ENCODE measurements at places on chromosomes 5 and 9.

GRCh38 chr9:38026840-38027527 is 42.0 kb downstream of the SHB start:
- DNase-seq: no peak

- DNase-seq: no peak
Measured at GRCh38 chr5:158709279-158709678, 390.4 kb downstream of the EBF1 start.

DNA sequence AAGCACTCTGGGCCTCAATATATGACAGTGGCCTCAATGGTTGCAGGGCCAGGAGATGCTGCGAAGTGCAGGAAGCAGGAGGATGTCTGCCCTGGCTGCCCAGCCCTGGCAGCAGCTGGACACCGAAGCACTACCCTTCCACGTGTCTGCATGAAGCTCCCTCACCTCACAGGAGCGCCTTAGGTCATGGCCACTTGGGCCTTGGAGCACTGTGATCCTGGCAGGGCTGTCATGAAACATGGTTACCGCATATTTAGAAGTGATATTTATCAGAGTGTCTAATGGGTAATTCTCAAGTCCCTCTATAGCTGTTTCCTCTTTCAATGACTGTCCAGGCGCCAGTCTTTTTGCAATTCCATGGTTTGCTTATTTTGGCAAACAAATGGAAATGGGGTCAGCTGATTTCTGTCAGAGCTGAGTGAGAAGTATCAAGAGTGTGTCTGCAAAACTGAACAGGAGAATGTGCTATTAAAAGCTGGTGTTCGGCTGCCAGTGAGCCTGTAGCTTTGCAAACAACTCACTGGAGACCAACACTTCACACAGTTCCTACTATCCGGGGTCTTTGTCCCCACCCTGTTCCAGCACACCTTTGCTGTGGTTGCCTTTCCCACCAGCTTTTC is 285.9 kb downstream of the KIF4B start:
- no peak for DNase-seq

DNA sequence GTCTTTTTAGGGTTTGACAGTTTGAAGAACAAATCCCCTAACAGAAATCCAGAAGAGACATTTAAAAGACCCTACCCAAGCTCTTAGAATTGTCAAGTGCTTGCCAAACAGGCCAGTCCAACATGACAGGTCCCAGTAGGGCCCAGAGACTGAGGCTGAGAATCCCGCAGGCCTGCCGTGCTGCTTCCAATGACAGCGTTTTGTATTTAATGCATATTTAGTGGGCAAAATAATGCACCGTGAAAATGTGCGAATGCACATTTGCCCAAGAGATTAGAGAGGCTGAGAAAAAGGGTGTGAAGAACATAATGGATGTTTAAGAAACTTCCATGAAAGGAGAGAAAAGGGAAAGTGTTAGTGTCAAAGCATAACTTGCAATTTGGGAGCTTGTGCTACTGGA is 57.6 kb downstream of the CD180 start:
- DNase-seq: no peak

DNA sequence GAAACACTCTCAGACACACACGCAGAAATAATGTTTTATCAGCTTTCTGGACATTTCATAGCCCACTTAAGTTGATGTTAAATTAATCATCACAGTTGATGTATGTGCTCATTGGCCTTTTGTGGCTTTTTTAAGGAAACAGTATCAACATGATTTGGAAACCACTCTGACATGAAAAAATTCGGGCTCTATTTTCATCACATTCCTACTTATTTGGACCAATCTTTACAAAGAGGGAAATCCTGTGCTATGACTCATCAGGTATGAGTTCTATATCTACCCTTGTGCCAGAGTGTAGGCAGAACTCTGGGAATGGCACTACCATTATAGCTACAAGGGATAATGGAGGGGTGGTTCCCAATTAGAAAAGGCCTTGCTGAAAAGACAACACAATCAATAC is 388.4 kb upstream of the PTGER4 start:
- no peak for DNase-seq

DNA sequence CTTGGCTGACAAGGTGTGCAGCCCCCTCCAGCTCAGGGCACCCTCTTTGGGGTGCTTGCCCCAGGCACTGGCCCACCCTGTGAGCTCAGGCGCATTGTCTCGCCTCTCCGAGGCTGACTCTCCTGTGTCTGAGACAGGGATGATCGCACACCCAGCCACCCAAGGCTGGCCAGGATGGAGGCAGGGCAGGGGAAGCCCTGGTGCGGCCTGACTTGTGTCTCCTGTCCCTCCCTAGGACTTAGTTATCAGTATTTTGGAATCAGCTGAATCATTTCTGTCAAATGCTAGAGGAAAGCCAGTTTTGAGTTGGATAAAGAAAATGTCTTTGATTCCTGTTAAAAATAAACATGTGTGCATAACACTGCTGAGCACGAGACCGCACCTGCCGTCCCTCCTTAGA is 2.5 kb upstream of the DBH start:
- DNase-seq: no peak

DNA sequence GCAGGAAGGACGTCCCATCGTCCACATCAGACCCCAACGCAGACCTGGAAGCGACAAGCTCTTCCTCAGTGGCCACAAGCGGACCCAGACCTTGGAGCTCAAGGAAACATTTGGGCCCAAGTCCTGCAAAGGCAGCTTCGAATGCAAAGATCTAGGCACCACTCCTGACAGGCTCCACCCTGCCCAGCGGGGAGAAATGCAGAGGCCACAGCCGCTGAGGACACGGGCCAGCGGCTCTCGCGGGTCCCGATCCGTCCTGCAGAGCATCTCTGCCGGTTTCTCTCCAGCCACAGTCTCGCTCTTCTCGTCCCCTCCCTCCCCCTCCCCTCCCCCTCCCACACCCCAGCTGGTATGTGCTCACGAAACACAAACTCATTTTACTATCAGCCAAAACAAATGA is 4.9 kb downstream of the SOHLH1 start:
- DNase-seq: no peak

GRCh38 chr5:132747616-132748440 is 602 bp downstream of the CCNI2 start:
- DNase-seq: peak; percentile 67

GRCh38 chr5:63563008-63563917 is 399.0 kb downstream of the HTR1A start:
- DNase-seq: no peak

- DNase-seq: no peak
Measured at GRCh38 chr5:135895474-135896006, at the start of gene IL9. Gene IL9 (minus strand): TSS chr5:135895841. CDS start chr5:135895816, 25 bp downstream.

DNA sequence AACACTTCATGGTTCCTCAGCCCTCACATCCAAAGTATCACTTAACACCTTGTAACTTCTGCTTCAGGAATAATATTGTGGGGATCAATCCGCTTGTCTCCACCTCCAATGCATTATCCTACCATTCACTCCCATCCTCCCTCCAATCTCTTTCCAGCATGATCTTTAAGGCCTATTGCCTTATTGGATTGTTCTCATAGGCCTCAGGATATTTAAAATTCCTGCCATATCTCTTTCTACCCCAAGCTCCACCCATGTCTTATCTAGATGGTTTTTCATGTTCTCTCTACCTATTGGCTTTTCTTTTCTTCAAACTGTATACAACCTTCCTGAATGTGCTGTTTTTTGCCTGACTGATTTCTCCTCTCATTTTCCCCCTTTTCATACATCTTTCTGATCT is 7.2 kb downstream of the KDM4C start:
- DNase-seq: no peak

DNA sequence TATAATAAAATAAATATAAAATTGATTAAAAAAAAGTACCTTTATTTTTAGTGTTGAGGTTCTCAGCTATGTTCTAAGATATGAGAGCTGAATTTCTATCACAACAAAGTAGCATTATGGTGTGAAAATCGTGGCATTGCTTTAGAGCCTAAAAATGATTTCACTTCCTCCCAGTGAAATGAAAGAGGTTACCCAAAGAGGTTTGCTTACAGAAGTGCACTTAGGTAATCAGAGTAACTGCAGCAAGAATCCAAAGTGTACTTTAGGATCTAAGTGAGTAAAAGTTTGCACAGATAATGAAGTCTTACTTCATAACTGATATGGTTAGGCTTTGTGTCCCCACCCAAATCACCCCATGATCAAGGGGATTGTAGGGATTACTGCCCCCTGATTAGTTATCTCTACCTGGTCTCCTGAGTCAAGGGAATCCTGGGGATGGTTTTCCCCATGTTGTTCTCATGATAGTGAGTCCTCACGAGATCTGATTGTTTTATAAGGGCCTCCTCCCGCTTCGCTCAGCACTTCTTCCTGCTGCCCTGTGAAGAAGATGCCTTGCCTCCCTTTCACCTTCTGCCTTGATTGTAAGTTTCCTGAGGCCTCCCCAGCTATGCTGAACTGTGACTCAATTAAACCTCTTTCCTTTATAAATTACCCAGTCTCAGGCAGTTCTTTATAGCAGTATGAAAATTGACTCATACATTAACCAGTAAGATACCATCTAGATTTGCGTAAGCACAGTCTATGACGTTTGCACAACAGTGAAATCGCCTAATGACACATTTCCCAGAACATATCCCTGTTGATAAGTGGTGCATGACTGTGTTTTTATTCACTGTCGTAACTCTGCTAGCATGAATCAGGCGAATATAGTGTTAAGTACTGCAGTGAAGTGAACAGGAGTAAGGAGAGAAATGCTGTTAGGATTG is 40.3 kb upstream of the LRRC70 start:
- DNase-seq: no peak

DNA sequence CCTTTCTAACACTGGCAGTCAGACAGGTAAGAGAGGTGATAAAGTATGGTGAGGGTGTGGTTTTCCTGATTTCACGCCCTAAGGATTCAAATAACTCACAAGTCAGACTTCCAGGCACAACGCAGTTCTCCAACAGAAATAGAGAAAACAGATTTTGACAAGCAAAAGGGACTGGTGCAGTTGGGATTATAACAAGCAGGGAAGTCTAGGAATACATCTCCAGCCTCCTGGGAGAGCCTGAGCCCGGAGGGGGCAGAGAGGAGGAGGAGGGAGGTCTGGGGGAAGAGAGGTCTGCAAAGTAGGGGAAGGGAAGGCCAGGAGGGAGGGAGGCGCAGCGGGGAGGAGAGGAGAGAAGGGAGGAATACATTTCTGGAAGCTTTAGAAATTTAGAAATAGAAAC is 1.6 kb downstream of the CMBL start:
- DNase-seq: no peak

DNA sequence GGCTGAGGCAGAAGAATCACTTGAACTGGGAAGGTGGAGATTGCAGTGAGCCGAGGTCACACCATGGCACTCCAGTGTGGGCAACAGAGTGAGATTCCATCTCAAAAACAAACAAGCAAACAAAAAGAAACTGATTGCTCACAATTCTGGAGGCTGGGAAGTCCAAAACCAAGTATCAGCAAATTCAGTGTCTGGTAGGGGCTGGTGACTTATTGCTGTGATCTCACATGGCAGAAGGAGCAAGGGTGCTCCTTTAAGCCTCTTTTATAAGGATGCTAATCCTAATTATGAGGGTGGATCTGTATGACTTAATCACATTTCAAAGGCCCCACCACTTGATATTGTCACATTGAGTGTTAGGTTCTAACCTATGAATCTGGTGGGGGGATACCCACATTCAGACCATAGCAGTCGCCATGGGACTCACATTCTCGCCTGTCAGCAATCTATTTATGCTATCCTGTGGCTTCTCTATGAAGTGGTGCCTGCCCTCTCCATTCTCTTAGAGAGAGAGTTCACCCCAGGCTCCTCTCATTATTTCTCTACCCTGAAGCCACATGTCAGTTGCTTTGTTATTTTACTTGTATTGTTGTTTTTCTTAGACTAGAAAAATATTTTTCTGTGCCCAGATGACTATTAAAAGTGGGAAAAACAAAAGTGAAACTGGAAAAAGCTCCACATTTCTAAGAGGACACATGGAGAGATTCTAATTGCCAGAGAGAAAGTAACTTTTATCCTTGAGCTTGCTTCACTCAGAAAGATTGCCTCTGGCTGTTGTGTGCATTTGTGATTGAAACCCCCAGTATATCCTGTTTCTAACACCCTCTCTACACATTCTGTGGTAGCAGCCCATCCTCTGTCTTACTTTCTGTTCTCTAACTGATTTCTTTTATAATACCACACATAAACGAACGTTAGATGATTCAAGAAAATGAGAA is 18.8 kb upstream of the PRLR start:
- DNase-seq: no peak

- DNase-seq: no peak
Measured at GRCh38 chr5:113371721-113372196, 63.0 kb downstream of the TSSK1B start.

DNA sequence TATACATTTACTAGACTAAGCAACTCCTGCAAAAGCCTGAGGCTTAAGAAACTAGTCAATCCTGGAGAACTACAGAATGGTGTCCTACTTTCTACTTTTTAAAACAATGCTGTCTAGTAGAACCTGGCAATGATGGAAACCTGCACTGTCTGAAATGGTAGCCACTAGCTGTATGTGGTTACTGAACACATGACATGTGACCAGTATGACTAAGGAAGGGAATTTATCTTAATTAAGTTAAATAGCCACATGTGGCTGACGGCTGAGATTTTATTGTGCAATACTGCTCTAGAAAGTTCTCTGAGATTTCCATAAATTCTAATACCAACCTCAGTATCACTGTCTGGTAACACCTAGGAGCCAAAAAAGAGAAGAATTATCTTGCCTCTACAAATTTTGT is 44.9 kb upstream of the RAPGEF6 start:
- DNase-seq: no peak

GRCh38 chr5:115875447-115875846 is 33.7 kb downstream of the AP3S1 start:
- no peak for DNase-seq

DNA sequence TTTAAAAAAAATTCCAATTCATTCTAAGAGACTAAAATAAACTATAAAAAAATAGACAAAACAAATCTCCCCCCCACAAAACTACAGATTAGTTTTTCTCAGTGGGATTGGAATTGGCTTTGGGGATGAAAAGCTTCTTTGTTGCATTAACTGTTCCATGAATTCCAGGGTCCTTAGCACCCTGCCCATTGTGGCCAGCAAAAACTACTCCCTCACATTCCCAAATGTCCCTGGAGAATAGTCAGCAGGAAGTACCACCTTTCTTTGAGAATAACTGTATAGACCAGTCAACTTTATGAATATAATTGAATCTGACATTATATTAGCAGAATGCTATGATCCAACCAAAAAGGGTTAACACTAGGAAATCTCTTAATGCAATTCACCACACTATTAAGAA is 147.9 kb downstream of the LPAR1 start:
- no peak for DNase-seq

- DNase-seq: no peak
Measured at GRCh38 chr5:180598316-180598701, 7.0 kb upstream of the SCGB3A1 start.

GRCh38 chr5:44646016-44646415 is 162.7 kb upstream of the MRPS30 start:
- DNase-seq: no peak

Data from CD4-positive, alpha-beta T cell treated with Interleukin-17A for 4 hours (primary cell).